Neural progenitor cell (in vitro differentiated cells): ENCODE measurements at places on chromosomes 12 and 14.
A peak's percentile ranks its signal among the peaks of the same experiment; 100 is the strongest.

DNA sequence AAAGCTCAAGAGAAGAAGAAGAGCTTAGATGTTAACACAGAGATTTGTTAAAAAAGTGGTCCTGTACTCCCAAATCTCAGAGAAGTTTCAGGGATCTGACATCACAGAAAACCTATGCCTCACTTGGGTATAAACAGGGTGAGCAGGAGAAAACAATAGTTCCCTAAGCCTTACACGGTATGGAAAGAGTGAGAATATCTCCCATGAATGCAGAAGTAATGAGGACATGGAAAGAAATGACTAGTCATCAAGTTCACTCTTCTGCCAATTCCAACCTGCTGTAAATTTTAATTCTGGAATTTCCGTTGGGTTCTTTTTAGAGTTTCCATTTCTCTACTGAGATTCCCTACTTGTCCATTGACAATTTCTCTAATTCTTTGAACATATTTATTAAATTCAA, 6.2 kb upstream of the PTGER2 start:
- DNase-seq, result no peak

DNA sequence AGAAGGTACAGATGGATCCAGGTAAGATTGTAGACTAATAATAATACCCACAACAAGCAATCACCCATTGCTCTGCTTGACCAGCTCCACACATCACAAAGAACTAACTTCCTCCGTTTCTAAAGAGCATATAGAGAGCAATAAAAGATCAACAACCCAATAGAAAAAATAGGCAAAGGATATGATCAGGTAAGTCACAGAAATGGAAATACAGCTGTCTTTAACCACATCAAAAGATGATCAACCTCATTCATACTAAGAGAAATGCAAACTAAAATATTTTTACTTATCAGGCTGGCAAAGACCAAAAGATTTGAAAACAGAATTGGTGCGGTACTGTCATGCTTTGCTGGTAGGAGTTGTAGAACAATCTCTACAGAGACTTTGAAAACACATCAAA, 8.9 kb downstream of the C2CD5 start:
- DNase-seq, result no peak

- DNase-seq, result no peak
Observed at GRCh38 chr12:103801709-103802585, 39.1 kb downstream of the NT5DC3 start.

DNA sequence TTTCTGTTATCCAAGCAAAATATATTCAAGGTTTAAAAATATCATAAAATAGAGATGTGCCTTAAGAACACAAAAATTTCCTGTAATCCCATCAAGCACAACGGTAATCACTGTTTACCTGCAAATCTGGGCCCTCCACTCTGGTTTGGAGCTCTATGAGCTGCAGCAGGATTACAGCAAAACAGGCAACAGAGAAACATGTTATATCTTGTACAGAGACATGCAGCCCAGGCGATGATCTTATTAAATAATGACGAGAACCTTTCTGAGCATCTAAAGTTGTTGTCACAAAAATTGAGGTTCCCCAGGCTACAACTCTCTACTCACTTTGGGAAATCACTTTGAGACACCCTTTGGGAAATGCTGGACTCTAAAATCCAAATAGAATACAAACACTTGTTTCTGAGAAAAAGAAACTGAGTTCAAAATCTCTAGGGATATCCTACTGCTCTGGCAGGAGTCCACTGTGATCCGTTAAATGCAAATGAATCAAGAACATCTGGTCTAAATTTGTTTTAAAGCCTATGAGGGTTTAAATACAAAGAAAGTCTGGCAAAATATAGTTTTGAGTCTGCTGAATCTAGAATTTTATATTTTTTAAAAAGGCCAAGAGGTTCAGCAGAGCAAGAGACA, 36.3 kb downstream of the STON2 start:
- no peak for DNase-seq

DNA sequence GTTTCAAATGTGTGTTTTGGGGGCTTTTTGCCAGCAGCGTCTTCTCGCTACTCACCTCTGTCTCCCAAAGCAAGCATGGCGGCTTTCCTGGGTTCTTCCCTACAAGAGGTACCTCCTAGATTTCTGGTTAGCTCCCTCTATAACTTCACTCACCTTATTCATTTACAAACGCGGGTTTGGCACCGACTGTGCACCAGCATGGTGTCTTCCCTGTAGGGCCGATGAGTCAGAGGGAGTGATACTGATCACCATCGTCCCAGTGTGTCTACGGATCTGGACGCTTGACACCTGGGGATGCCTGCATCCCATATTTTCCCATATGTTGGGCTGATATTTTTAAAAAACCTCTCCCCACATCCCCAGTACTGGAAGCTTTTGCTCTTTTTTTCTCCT, 8.0 kb upstream of the SERPINA12 start:
- DNase-seq, result no peak

- no peak for DNase-seq
Observed at GRCh38 chr14:38107216-38107631, 100.5 kb upstream of the SSTR1 start.

- peak; percentile 73 for DNase-seq
Observed at GRCh38 chr12:16189849-16190248, 87.6 kb downstream of the SLC15A5 start.

DNA sequence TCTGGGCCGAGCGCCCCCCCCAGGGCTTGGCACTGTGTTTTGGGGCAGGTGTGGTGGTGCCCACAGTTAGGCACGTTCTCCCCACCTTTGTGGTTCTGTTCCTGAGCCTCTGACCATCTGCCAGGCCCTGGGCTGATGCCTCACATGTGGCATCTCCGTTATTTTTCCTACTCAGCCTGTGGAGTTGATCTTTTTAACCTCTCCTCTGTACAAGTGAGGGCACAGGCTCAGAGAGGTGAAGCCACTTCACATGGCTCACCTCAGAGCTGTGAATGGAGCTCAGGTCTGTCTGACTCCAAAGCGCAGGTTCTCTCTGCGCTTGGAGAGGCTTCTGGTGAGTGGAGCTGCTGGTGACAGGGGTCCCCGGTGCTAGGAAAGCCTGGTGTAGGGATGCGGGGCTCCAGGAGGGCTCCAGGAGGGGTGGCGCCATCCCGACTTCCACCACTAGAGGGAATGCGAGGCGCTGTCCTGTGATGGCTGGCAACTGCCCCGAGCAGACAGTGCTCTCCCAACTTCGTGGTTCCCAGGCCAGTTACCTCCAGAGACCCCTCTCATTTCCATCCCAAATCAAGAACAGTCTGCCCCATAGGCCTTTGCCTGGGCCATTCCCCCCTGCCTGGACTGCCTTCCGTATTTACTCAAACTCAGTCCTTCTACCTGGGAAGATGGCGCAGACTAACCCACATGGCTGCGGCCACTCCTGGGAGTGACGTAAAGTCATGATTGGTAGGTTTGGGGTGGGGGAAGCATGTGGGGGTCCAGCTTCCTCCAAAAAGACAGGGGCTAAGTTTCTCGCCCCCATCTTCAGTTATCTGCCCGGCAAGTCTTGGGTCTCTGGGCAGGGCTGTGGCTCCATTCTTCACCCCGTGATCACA, 9.9 kb downstream of the BCL7A start:
- peak; percentile 65 for DNase-seq

- peak; percentile 44 for DNase-seq
Observed at GRCh38 chr12:98856897-98857540, 211.9 kb downstream of the APAF1 start.

GRCh38 chr14:39843881-39844280, 411.6 kb upstream of the FBXO33 start:
- DNase-seq, result peak; percentile 52

- DNase-seq, result peak; percentile 49
Observed at GRCh38 chr12:122200541-122201175, 2.9 kb upstream of the B3GNT4 start.

DNA sequence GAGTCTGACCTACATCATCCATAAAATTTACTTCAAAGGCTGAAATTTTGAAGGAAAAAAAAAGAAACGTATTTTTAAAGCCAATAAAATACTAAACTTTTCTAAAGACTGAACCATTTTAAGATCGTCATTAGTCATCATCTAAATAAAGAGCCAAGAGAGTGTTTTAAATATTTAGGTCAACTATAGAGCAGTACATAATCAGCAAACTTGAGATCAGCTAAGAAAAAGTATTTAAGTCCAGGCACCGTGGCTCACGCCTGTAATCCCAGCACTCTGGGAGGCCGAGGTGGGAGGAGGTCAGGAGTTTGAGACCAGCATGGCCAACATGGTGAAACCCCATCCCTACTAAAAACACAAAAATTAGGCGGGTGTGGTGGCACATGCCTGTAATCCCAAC, 35.5 kb downstream of the HECTD1 start:
- DNase-seq, result no peak
